ENCODE measurements at places on chromosomes 13 and 19. TPM values are rescaled to one million over a fixed set of nuclear protein-coding genes. Genes with fewer than 3 reads are reported as not detected.

DNA sequence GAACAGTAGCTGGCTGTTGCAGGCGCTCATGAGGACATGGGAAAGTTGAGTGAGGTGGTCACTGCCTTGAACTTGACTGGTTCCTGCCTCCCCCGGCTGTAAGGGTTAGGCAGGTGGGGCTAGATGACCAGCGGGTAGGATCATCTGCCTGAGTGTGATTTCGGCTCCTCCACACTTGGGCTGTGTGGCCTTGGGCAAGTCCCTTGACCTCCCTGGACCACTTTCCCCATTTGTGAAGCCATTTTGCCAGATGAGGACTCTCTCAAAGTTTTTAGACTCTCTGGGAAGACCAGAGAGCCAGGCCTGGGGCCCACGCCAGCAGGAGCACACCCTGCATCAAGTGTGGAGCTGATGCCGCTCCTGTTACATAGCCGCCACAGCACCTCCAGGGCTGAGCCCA lies 9.5 kb downstream of the PPP1R37 start:
- no peak for DNase-seq

- DNase-seq = peak; percentile 88
These were observed 678 bp downstream of the ISOC2 start for GRCh38 chr19:55460670-55461258.

GRCh38 chr13:106789911-106790310 lies 222.0 kb upstream of the ARGLU1 start:
- DNase-seq = no peak

GRCh38 chr13:107118506-107118905 lies 550.6 kb upstream of the ARGLU1 start:
- no peak for DNase-seq

- no peak for DNase-seq
These were observed 69.3 kb upstream of the SLAIN1 start for GRCh38 chr13:77628170-77628569.

GRCh38 chr19:50394017-50394416 lies 9.9 kb downstream of the POLD1 start:
- DNase-seq = no peak

DNA sequence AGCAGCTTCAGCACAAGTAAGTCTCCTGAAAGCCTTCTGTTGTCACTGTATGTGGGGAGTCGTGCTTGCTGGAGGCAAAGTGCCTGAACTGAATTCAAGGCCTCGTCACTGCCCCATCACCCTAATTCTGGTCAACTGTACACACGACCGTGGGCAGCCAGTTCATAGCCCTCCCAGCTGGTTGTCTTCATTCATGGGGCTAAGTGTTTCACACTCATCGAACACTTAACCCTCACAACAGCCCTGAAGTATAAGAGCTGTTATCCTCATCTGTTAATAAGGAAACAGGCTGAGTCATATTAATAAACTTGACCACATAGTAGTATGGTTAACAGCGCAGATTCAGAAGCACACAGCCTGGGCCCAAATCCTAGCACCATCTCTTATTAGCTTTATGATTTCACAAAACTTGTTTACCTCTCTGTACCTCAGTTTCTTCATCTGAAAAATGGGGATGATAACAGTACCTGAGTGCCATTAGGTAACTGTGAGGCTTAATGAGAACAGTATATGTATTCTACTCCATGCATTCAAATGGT lies 66.7 kb downstream of the CDADC1 start:
- DNase-seq = no peak

- DNase-seq = peak; percentile 24
These were observed 3.7 kb upstream of the ZNF329 start for GRCh38 chr19:58154287-58154678.

DNA sequence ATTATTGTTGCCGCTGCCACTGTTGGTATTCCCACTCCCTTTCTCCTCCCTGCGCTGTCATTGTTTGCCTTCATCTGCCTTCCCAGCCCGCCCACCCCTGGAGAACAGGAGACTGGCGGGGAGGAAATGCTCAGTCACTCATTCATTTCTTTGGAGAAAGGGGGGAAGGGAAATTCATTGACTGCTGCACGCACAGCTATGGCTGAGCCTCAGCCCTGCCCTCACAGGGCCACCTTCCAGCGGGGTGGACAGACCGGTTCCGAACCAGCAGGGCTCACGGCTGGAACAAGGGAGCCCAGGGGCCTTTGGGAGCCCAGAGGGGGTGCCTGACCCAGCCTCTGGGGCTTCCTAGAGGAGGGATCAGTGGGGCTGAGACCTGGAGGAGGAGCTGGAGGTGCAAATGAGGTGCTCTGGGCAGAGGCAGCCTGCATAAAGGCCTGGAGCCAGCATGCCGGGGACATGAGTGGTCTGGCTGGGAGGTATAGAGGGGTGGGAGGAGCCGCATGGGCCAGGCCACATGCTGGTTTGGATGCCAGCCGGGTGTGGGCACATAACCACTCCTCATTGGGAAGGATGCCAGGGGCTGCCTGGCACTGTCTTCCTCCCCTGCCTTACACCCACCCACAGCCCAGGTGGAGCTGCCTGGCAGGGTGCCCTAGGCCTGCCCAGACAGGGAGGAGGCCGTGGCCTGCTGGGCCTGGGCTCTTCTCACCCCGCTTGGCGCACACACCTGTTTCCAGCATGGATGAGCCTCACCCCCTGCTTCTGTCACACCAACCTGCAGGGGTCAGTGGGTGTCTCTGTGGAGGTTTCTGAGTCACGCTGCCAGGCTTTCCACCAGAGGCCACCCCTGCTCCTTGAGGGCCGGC lies 26.8 kb downstream of the PPP5C start:
- peak; percentile 96 for DNase-seq

DNA sequence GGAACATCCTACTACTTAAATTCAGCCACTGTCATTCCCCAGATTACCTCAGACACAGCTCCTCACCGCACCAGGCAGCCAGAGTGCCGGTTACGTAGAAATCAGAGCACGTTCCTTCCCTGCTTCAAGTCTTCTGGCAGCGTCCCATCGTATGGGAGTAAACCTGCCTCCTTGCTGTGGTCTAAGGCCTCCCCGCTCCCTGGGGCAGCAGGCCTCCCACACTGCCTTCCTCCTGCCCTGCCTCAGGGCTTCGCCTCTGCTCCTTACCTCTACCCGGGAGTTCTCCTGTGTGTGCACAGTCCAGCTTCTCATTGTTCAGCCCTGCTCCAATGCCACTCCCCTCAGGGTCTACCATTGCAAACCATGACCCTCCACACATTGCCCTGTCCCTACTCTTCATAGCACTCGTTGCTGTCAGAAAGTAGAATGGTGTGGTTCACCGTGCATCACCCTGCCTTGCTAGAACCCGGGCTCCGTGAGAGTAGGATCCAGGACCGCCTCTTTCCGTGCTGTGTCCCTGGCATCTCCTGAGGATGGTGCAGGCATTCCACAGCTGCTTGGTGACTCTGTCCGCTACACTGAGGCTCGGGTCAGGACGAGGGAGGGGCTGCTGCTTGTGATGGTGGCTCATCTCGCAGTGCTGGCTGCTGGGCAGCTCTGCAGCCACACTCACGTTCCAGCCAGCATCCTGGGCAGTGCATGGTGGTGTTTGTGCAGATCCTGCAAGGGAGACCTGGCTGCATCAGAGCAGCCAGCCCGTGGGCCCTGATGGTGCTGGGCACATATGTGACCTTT lies 6.9 kb downstream of the POP4 start:
- DNase-seq = no peak

DNA sequence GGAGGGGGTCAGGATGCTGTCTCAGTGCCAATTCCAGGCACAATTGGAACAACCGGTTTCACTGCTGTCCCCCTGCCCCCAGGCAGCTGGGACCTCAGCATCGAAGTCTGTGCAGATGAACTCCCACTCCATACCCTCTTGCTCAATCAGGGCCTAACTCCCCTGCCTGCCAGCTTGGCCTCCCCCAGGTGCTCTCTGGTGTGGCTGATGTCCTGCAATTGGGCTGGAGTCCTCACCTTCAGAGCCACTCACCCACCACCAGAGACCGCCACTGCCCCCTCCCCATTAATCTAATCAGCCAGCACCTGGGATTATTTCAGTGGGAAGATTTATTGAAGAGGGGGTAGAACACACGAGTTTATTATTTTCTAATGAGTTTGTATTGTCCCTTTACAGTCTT lies 118.8 kb downstream of the MIPEP start:
- DNase-seq = no peak

GRCh38 chr13:62473944-62474237 lies 1058.2 kb upstream of the PCDH20 start:
- no peak for DNase-seq

Gene FAM216B
- total RNA-seq = 0.13 TPM

Gene ZSCAN5B
- total RNA-seq = not detected

Gene LILRA6
- total RNA-seq = not detected

Gene REEP6
- 2.0 TPM for total RNA-seq

Gene SULT2A1
- total RNA-seq = not detected

Gene DNAAF3
- 0.69 TPM for total RNA-seq

Gene ZNF256
- total RNA-seq = 3.0 TPM

Gene IRGC
- not detected for total RNA-seq

Gene SERTAD1
- 12.1 TPM for total RNA-seq

Measured in mucosa of descending colon (tissue), 3 donors.